Muscle of arm (tissue), 14 donors: ENCODE measurements at places on chromosomes 3 and 15. TPM values are rescaled to one million over a fixed set of nuclear protein-coding genes. Genes with fewer than 3 reads are reported as not detected.

The PPM1L gene
- polyA plus RNA-seq, result 14.0 TPM

The STXBP5L gene
- not detected for polyA plus RNA-seq

The PLIN1 gene
- polyA plus RNA-seq, result not detected

The FOXB1 gene
- polyA plus RNA-seq, result not detected

The KLHL40 gene
- 115 TPM for polyA plus RNA-seq

The SERINC4 gene
- 0.89 TPM for polyA plus RNA-seq

The PRSS50 gene
- polyA plus RNA-seq, result not detected

The PLAAT1 gene
- 28.7 TPM for polyA plus RNA-seq
